ENCODE measurements at places on chromosomes 13 and 19. TPM values are rescaled to one million over a fixed set of nuclear protein-coding genes. Genes with fewer than 3 reads are reported as not detected.

The NALCN gene
- 3.8 TPM for total RNA-seq

DNA sequence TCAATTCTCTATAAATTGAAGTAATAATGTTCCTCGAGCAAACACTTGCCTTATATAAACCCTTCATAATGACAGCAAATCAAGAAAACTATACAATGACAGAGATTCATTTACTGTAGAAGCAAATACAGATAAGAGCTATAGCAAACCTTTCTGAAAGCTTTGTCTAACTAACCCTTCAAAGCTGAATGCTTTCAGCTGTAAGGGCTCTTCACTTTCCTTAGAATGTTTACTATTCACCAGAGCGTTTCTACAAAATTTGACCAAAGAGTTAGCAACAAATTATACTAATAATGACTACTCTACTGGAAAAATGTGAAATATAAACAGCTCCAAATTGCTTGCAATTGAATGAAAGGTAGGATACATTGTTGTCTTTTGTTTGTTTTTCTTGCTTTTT lies 218.1 kb downstream of the SLITRK5 start:
- DNase-seq = no peak

The C13orf42 gene
- total RNA-seq = not detected

DNA sequence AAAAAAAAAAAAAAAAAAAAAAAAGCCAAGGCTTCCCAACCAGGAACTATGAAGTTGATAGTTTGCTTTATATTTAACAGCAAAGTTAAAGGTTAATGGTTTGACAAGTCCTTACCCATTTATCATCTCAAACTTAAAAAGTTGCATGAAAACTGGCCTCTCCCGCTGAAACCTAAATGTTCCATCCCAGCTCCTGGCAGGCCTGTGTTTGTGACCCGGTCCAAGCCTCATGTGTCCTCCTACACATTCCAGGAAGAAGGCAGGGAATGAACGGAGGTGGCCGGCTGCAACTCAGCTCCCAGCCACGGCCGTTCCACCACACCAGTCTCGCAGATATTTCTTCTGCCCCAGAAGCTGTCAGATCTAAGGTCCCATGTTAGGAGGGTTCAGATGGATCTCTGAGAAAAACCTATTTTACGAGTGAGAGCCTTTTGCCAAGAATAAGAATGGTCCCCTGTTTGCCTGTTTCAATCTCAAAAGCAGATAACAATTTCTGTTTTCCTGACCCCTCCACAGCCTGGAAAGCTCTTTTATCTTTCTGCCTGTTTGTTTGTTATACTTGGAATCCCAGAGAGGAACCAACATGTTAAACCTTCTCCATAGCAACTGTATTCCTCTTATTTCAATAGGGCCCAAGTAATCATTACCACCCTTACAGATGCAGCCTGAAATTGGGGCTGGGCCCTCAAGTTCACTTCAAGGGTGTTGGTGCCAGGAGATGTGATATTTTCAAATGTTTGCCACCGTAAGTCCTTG lies 56.5 kb downstream of the KCTD12 start:
- DNase-seq = no peak

The TMPRSS9 gene
- total RNA-seq = not detected

GRCh38 chr19:1847684-1848398 lies 442 bp downstream of the REXO1 start:
- DNase-seq = no peak

DNA sequence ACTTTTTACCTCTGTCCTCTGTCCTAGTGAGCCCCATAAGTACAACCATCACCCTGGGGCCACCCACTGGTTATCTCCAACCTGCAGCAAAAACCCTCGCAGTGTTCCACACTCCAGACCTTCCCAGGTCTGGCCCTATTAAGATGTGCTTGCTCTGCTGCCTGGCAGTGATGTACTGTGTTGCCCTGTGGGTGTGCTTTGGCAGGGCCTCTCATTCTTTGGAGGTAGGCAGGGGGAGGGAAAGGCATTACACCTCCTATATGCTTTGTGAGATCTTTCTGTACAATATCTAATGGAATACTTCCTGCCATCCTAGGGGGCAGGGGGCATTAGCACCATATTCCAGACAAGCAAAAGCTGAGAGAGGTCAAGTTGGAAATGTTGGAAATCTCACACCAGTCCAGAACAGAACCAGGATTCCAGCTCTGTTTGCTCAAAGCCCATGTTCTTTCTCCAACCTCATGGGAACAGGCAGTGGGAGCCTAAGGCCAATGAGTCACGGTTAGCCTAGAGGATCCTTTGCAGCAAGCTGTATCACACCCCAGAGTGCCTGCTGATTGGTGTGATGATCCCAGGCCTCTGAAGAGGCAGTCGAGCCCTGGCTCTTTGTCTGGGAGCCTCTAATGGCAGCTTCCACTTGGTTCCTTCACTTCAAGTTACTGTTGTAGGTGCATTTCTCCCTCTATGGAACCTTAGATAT lies 59.7 kb upstream of the UBL3 start:
- no peak for DNase-seq

GRCh38 chr13:21549633-21550032 lies 54.3 kb downstream of the MICU2 start:
- no peak for DNase-seq

The ERICH4 gene
- total RNA-seq = not detected

GRCh38 chr13:26184791-26185250 lies 37.3 kb downstream of the RNF6 start:
- peak; percentile 9 for DNase-seq

Data from epithelial cell of proximal tubule (primary cell).